Vagina (tissue), 2 donors: ENCODE measurements at places on chromosomes 6 and 20. TPM values are rescaled to one million over a fixed set of nuclear protein-coding genes. Genes with fewer than 3 reads are reported as not detected.

CST4 gene
- not detected for total RNA-seq

DNA sequence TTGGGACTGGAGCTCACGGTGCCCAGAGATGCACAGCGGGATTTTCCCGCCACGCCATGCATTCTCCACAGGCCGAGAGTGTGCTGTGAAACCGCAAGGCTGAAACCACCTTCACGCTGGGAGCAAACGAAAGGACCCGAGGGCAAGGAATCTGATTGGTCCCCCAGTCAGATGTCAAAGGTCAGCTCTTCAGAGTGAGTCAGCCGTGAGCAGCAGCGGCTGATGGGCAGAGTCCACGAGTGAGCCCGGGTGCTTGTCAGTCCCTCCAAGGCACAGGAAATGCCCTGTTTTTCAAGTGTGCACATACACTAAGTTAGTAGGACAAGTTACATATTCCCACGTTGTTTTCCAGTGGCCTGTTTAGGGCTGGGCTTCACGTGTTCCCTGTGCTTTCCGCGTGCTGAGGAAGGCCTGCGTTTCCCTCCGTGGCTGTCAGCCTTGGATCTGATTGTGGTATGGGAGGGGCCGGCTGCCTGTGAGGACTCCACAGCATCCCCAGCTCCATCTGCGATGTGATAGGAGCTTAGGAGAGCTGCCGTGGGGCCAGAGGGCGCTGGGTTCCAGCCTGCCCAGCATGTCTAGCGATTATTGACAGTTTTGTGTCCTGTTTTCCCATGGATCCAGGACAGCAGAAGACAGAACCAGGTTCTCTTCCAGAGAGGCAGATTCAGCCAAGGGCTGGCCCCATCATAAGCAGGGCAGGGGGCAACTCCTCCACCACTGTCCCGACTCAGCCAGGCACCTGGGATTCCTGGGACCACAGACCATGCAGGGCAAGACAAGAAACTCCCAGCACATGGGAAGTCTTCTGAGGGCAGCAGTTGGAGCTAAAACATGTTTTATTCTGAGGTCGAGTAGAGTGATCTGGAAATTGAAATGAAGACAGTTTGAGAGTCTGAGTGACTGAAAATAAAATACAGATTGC is 38.2 kb upstream of the FRMD1 start:
- DNase-seq, result no peak

DNA sequence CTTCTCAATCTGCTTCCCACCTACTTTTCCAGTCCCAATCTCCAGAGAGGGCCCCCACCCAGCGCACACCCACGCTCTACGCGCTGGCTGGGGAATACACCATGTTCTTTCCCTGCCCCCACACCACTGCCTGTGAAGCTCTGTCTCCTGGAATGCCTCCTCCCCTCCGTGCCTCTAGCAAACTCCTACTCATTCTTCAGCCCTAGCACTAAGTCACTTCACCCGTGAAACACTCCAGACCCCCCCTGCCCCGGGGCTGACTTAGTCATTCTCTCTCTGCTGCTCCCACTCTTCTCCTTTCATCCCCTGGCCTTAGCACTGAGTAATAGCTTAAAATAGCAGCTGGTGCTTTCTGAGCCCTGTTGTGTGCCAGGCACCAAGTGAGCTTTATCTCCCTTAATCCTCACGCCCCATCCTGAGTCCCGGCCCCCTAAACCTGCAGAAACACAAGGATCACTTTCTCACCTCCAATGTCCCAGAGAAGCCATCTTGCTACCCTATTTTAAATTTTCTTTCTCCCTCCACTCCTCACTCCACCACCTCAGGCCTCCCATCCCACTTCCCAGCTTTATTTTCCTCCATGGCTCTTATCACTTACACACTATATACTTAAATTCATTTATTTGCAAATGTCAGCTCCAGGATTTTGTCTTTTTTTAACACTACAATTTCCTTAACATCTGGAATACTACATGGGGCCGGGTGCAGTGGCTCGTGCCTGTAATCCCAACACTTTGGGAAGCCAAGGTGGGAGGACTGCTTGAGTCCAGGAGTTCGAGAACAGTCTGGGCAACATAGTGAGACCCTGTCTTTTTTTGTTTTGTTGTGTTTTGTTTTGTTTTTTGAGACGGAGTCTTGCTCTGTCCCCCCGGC is 6.3 kb upstream of the PARD6B start:
- no peak for DNase-seq

GRCh38 chr6:114611696-114612095 is 268.9 kb upstream of the HS3ST5 start:
- no peak for DNase-seq

GRCh38 chr6:111107589-111107988 is 20.3 kb downstream of the SLC16A10 start:
- no peak for DNase-seq
